ENCODE measurements at places on chromosomes 3 and 15.

GRCh38 chr3:123657568-123657967 lies 72.7 kb upstream of the HACD2 start:
- no peak for DNase-seq

DNA sequence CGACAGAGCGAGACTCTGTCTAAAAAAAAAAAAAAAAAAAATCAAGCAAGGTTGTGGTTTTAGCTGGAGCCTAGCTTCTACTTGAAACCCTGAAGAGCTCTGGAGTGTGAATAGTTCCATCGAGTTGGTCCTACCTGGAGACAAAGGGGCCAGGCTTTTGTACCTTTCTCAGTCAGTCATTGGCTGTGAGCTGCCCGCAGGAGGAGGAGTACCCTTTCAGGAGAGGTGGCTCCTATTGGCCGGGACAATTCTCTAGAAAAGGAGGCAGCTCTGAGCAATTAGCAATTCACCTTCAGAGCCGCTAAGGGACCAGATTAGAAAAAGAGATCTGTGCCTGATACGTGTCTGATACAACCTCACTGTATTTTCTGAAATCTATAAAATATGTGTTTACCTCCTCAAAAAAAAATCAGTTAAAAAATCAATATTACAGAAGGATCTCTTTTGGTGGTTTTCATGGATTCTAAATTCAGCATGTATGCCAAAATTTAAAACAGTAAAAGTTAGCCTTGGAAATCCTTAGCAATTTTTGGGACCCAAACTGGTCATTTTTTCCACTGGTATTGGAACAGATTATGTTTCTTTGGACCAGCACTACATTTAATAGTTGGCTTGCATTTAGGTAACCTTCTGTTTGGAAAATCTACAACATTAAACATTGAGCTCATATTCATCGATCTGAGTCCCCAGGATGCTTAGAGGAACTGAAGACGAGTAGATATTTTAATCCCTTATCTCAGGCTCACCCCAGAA lies 29.7 kb upstream of the PDCD6IP start:
- DNase-seq: no peak

DNA sequence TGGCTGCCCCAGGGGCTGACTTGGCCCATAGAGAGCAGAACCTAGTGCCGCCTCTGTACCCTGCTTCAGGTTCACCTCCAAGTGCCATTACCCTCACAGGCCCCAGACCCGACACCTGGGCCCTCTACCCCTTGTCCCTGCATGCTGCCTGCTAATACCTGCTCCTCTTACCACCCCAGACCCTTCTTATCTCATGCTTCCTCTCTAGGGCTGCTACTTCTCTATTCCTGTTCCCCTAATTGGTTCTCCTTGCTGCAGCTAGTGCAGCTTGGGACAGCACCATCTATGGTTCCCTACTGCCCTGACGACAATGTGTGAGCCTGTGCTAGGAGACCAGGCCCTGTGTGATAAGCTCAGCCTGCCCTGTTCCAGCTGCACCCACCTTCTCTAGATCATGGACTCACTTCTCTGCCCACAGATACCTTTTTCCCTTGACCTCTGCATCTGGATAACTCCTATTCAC lies 15.3 kb downstream of the HDAC11 start:
- DNase-seq: no peak

DNA sequence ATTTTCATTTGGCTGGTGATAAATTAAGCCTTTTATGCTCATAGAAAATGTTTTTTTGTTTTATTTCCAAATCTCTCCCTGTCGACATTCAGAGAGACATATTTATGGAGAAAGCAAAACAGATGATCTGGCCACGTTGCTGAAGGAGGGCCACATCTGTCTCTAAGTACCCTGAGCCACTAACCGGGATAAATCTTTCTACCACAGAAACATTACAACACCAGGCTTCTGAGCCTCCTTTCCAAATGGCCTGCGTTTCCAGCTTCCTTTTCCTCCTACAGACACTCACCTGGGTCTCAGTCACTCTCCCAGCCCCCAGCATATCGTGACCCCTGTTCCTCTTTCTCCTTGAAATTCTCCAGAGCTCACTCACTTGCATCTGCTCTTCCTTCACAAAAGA lies 161.0 kb downstream of the ARRDC4 start:
- DNase-seq: no peak

- no peak for DNase-seq
These were observed 17.4 kb downstream of the GPR160 start for GRCh38 chr3:170055209-170055608.

DNA sequence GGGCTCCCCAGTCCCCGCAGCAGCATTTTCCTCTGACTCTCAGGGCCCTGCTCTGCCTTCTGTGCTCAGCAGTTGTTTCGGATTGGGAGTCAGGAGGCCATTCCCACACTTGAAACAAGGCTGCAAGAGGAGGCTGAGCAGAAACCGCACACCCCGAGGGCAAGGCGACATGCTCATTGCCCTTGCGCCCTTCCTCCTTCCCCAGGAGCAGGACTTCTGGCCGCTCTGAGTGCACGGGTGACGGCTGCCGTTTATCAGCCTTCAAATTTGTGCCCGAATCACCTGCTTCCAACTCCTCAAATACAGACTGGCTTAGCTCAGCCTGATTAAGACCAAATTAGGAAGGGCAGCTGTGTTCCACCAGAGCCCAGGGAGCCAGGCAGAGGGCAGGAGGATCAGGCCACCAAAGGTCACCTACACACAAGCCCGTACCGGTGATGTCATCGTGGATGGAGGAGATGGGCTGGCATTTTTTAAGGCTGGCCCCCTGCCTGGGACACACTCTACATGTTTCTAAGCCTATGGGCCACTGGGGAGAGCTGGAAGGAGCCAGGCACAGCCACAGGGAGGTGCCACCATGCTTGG lies 38.1 kb downstream of the TM2D3 start:
- DNase-seq: no peak

GRCh38 chr3:145266368-145266767 lies 894.6 kb downstream of the PLOD2 start:
- no peak for DNase-seq

DNA sequence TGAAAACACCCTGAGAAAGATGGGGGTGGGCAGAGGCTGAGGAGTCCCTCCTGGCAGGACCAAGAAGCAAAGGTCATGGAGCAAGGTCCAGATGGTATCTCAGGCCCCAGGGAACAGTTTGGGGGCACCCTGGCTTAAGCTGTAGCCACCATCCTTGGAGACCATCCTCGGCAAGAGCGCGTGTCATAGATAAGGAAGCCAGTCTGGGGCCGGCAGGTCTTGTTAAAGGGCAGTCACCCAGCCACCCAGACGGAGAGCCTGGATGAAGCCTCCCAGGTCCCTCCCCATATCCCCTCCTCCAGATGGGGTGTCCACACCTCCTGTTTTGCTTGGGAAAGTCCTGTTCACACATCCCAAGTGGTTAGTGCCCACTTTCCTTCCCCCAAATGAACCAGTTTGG lies 191.1 kb downstream of the KLF13 start:
- DNase-seq: no peak

DNA sequence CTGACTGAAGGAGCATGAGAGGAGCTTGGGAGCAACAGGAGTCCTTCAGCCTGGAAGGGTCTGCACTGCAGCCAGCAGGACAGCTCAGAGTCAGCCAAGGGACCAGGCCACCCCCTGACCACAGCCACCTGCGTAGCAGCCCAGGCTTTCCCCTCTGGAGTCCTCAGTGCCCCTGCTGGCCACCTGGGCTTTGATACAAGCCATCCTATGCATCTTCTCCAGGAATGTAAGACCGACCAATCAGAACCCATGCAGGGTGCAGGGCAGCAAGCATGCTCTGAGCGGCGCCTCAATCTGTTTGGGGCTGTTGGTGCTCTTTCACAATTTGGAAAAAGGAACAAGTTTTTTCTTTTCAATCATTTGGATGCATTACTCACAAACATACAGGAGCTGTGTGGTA lies 52.0 kb downstream of the DZIP1L start:
- DNase-seq: no peak

DNA sequence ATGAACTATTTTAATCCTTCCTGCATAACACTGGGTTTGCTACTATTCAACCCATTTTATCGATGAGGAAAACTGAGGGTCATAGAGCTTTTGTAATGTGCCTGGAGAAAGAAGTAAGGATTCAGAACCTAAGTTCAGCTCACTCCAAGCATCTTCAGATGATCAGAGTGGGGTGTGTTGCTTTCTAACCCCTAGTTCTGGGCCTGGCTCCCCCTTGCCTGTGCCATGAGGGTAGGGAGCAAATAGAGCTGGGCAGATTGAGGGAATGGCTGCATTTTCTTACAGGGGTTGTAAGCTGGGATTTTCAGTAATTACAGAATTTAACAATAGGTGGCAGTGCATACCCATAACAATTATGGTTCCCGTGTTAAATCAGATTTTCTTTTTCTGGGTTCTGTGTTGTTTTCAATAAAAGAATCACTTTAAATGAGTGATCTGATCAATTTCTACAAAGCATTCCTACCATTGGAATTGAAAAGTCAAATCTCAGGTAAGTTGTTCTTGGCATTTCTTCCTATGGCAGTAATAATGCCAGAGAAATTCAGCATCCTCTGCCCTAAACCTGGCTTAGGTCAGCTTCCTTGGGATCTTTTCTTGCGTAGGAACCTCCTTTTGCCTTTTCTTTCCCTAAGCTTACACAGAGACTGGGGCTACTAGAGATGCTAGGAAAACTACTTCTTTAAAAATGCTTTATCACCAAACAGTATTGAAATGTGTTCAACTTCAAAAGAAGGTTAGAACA lies 103.8 kb upstream of the IL12A start:
- peak; percentile 25 for DNase-seq

GRCh38 chr15:55319537-55320237 lies 665 bp downstream of the PIGB start:
- DNase-seq: peak; percentile 14

- no peak for DNase-seq
These were observed 625.9 kb upstream of the ADAMTS9 start for GRCh38 chr3:65313666-65314065.

DNA sequence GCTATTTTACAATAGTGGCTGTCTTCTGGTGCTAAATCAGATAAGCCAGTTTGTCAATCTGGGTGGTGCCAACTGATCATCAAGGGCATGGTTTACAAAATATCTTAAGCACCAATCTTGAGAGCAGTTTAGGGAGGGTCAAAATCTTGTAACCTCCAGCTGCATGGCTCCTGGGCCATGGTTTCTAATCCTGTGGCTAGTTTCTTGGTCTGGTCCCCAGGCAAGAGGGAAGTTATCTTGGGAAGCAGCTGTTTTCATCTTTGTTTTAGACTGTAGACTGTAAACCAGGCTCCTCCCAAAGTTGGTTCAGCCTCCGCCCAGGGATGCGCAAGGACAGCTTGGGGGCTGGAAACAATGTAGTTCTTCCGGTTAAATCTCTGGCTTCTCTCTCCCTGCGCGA lies 166.8 kb downstream of the IL1RAP start:
- DNase-seq: no peak

GRCh38 chr3:177807150-177807875 lies 610.0 kb upstream of the TBL1XR1 start:
- DNase-seq: no peak

DNA sequence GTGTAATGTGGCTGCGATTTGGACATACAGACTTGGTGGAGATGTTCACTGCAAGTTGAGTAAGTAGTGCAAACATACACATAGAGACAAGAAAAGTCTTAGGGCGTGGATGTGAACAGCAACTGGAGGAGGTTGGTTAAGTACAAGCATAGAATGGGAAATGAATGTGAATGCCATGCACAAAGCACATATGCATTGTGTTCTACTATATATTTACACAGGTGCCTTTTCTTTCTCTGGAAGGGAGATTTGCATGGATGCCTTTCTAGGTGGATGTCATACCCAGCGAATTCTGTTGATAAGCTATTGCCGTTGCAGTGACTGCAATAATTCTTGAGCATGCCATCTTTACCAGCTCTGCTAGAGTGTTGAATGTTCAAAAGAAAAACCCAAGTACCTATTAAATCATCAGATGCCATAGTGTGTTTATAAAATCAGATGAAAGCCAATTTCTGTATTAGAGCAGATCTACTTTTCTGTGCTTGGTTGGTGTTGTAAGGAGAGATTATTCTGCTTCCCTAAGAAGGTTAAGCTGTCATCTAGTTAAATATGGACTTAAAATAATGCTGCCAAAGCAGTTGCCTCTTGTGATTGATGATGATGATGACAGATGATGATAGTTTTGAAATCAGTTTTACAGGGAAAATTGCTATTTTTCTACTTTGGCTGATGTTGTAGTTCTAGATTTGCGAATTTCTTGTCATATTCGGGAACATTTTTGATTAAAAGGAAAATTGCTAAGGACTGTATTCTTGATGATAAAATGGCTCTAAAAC lies 148.4 kb downstream of the CNTN4 start:
- no peak for DNase-seq

GRCh38 chr3:24258727-24259600 lies 235.7 kb downstream of the THRB start:
- DNase-seq: no peak

GRCh38 chr3:194460566-194460965 lies 26.2 kb downstream of the ATP13A3 start:
- DNase-seq: no peak

DNA sequence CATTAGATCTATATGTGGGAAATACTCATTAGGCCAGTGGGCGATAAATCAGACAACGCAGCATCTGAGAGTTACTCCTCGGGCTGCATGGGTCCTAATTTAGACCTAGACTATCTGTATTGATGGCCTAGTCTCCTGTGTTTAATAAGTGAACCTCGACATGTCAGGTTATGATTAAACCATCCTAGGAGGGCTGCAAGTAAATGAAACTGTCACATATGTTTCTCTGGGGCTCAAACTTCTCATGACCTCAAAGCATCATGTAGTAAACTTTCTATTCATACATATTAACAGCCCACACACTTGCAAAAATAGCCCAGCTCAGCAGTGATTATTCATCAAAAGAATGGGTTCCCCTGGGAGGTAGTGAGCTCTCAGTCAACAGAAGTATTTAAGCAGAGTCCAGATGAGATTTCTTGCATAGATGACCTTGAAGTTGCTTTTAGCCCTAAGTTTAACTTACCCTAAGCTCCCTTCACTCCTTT lies 51.6 kb downstream of the RAB11A start:
- DNase-seq: no peak

DNA sequence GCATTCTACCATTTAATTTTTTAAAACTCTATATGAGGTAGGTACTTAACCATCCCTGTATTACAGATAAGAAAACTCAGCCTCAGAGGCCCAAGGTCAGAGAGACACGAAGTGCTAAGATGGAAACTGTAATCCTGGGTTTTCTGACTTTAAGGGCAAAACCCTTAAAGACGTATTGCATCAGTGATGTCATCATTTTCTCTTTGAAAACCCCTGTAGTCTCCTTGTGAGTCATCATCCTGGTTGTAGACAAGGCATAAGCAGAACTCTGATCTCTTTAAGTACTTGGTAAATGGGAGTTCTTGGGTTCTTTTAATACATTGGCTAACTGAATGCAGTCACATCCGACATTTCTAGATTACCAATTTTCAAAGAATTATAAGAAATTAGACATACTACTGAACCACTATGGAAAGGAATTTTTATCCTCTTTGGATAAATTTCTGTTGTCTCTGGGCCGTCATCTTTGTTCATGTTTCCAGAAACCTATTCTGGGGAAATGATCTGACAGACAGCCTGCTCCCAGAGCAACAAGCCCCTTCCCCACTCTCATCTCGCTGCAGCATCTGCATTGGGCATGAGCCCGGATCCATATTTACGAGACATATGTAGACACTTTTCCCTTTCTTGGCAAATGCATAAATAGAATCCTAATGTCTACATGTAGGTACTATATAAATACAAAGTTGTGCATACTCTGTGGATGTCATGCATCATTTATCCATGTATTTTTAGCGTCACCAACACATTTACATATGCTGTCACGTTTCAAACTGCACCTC lies 48.7 kb upstream of the MDFIC2 start:
- no peak for DNase-seq

- no peak for DNase-seq
These were observed 210.2 kb downstream of the THSD4 start for GRCh38 chr15:71325481-71325880.
